Left ventricle myocardium inferior (tissue), 1 donor: ENCODE measurements at places on chromosomes 13 and 19.
A peak's percentile ranks its signal among the peaks of the same experiment; 100 is the strongest.

DNA sequence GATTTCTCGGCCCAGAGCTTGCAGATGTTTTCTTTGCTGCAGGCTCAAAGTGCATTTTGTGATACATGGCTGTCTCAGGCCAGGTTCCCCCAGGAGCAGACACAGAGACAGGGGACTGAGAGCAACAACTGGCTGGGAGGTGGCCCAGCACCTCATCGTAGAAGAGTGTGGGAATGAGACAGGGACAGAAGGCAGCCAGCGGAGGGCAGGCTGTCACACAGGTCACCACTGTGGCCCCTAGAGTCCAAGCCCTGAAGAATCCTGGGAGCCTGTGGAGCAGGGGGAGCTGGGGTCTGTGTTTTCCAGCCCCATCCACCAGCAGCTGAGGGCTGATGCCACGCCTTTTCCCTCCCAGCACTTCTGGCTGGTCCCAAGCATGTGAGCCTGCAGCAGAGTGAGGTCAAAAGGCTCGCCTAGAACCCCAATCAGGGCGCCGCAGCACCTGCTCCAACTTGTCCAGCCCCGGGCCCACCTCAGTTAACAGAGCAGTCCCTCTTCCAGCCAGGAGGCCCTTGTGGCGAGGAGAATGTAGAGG lies 723.8 kb downstream of the UQCRFS1 start:
- no peak for DNase-seq

DNA sequence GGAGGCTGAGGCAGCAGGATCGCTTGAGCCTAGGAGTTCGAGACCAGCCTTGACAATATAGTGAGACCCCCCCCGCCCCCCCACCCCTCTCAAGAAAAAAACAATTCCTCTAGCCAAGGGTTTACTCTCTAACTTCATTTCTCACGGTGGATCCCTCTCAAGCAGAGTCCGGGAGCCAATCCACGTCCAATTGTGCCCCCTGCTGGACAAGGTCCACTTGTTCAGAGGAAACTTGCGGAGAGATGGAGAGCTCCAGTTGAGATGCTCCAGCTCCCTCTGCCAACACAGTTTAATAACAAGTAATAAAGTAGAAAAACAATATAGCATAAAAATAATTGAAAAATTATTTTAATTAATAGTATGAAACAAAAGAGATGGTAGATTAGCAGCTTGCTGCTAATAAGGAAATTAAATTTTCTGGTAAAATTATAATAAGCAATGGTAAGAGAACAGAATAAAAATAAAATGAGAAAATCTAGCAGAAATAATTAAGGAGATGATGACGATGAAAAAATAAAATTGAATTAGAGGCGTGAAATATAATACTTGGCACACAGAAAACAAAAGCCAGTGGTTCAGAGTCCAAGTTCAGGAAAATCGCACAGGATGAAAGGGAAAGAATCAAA lies 14.5 kb upstream of the SIGLEC14 start:
- DNase-seq, result peak; percentile 25

- peak; percentile 72 for DNase-seq
These were observed 57.6 kb upstream of the ZNF507 start for GRCh38 chr19:32287811-32288227.

- no peak for DNase-seq
These were observed 1.6 kb downstream of the OXGR1 start for GRCh38 chr13:96992633-96993032.

- no peak for DNase-seq
These were observed 180.6 kb downstream of the COG6 start for GRCh38 chr13:39836038-39836437.

- DNase-seq, result no peak
These were observed 7.6 kb downstream of the AKT2 start for GRCh38 chr19:40277356-40278059.

DNA sequence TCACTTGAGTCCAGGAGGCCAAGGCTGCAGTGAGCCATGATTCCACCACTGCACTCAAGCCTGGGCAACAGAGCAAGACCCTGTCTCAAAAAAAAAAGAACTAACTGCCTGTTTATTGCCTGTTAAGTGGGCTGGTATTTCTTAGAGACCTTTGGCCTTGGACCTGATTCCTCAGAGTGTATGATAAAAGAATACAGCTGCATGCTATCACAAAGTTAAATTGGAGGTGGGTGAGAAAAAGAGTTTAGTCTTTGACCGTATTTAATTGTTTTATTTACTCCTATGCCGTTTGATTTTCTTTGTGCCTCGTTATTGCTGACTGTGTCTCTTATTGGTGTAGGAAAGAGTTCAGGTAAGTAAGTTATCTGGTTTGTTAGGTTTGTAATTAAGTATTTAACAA lies 25.3 kb upstream of the DPY19L3 start:
- DNase-seq, result no peak

GRCh38 chr19:49057636-49058234 lies at the start of gene CGB7:
TSS of gene CGB7 (minus strand) at chr19:49057749. CDS start at chr19:49055375, 2,374 bp downstream.
- peak; percentile 78 for DNase-seq

- no peak for DNase-seq
These were observed 13.0 kb downstream of the SAMD4B start for GRCh38 chr19:39355253-39355652.

GRCh38 chr13:96090240-96091101 lies 564 bp downstream of the HS6ST3 start:
- DNase-seq, result peak; percentile 13

DNA sequence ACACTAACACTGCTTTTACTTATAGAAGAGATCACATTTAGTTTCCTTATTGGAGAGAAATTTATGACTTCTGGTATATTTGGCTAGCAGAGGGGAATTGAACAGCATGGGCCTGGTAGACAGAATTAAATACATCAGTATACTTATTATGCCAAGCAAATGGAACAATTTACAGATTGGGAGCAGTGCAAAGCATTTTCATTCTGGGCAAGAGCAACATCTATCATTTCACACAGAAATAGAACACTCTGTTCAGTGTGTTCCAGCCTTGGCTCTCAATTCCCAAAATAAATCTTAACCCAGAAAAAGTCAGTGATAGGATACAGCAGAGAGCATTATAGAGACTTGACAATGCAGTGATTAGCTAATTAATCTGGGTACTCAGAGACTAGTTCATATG lies 604.0 kb upstream of the SLITRK6 start:
- DNase-seq, result no peak

DNA sequence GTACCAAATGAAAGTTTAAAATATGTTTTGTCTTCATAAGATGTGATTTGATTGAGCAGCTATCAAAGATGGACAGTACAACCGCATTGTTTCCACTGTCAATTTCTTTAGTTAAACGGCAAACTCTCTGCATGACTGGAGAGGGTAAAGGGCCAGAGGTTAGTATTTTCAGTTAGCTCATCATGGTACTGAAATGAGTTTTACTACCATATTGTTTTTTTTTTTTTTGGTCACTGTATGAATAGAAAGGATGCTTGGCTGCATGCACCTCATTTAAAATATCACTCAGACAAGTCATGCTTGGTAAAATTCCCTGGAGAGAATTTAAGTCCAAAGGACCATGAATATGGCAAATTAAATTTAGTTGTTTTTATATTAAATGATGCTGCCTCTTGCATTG lies 942.1 kb upstream of the SPRY2 start:
- no peak for DNase-seq

GRCh38 chr13:113238536-113238935 lies 29.1 kb downstream of the CUL4A start:
- DNase-seq, result no peak

DNA sequence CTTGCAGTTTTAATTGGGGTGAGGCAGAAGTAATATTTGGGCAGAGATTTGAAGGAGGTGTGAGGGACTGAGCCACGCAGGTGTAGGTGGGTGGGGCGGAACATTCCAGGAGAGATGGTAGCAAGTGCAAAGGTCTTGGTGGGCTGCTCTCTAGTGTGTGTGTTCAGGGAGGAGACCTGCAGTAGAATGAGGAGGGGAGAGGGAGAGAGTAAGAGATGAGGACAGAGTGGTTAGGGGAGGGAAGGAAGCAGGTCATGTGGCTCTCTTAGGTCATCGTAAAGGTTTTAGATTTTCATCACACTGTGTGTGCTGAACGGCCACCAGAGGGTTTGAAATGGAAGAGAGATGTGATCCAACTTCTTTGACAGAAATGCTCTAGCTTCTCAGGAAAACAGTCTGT lies 33.5 kb downstream of the WASF3 start:
- DNase-seq, result no peak

DNA sequence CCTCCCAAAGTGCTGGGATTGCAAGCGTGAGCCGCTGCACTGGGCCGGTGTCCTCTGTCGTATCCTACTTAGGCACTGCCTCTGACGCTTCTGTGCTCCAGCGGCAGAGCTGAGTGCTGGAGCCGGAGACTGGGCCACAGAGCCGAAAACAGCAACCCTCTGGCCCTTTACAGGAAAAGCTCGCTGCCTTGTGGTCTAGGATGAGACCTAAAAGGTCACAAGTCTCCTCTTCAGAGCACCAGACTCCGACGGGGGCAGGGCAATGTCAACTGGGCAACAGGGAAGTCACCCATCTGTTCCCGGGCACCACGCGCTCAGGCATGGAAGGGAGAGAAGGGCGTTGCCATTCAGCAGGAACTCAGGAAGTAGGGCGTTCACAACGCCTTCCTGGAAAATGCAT lies 91.7 kb downstream of the GADD45B start:
- peak; percentile 77 for DNase-seq

DNA sequence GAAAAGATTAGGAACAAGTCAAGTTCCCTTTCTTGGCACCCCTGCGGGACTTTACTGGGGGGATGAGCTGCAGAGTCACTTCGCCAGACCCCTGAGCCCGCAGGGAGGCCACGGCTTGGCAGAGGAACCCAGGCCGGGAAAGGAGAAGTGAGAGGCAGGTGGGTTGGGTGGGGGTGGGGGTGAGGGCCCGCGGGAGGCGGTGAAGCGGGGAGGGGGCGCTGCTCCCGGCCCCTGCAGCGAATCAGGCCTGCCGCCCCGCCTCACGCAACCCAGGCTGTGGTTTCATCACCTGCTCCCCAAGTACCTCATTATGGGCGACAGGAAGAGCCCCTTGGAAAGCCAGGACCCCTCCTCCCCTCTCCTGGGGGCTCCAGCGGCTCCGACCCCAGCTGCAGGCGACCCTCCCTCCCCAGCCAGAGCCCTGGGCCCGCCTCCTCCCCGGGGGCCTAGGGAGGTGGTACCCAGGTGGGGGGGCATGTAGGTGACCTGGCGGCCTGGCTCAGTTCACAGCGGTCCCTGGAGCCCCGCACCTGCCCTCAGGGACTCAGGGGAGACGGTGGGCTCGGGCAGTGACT lies 9.5 kb downstream of the MEF2B start:
- DNase-seq, result no peak
